ENCODE measurements at places on chromosomes 3 and 15.
A peak's percentile ranks its signal among the peaks of the same experiment; 100 is the strongest.

DNA sequence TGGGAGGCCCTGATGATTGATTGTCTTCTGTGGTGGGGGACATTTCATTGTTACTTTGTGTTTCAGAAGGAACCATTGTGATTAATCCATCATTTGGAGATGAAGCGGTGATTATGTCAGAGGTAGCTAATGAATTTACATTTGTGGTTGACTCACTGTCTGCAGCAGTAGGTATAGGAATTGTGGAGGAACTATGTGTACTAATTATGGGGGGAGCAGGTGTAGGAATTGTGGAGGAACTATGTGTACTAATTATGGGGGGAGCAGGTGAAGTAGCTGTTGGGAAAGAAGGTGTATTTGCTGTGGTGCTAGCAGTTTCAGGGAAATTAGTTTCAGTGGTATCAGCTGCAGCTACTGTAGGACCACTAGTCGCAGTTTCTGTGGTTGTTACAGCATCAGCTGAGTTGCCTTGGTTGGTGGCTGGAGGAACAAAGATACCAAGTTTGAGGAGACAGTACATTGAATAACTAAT is 6.9 kb downstream of the MUC13 start:
- no peak for DNase-seq

GRCh38 chr3:32432045-32432710 is 40.5 kb downstream of the CMTM7 start:
- no peak for DNase-seq

- no peak for DNase-seq
Observed at GRCh38 chr3:156246961-156247725, 126.8 kb downstream of the KCNAB1 start.

DNA sequence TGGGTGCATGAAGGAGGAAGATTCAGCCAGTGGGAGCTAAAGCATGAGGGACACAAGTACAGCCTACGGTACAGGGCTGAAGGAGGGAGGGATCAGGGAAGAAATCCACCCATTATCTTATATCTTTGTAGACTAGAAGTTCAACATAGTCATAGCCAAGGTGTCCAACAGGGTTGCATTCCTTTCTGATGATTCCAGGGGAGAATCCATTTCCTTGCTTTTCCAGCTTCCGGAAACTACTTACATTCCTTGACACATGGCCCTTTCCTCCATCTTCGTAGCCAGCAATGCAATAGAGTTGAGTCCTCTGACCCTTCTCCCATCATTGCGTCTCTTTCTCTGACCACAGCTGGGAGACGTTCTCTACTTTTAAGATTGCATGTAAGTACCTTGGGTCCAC is 471.0 kb upstream of the SEMA6D start:
- no peak for DNase-seq

DNA sequence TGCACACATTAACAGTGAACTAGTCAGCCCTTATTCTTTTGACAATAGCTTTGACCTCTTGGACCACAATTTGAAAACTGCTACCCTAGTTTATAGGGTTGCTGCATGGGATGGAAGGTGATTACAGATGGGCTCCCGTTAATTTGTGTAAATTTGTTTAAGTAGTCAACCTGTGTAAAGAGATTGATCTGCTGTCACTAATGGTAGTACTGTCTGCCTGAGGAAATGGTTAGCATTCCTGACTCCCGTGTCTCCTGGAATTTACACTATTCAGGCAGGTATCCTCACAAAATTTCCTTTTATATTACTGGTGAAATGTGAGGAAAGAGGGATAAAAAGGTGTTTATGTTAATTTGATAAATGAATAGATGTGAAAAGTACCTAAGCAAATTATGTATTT is 15.3 kb upstream of the EBLN2 start:
- no peak for DNase-seq

- peak; percentile 56 for DNase-seq
Observed at GRCh38 chr3:10192953-10193691, 28.4 kb downstream of the IRAK2 start.

DNA sequence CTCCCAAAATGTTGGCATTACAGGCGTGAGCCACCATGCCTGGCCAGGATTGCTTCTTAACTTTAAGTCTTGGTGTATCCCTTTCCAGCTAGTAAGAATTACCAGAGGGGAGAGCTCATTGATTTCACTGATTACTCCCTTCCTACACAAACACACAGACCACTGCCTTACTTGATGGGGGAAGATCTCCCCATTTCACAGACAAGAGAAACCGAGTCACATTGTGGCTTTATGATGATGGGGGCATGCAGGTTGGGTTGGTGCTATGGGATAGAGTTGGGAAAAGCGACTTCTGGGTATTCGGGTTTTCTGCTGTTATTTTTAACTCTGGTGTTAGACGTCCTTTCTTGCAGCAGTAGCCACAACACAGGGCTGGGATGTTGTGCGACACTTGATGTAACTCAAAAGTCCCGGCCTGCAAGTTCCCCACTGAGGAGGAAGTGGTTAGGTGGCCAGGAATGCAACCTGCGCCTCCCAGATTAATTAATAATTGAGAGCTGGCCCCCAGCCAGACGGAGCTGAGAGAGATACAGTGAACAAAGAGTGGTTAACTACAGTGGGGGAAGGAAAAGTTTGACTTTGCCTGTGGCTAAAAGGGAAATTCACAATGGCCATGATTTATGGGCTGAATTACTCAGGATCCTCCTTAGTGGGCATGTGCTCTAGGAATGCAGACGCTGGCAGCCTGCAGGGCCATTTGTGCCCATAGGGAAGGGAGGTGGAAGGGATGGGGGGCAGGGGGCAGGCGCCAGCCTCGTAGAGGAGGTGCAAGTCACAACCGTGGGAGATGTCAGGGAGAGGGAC is 63.6 kb downstream of the SMAD6 start:
- DNase-seq = no peak

GRCh38 chr15:94887391-94887790 is 656.0 kb downstream of the MCTP2 start:
- DNase-seq = no peak

GRCh38 chr3:29649815-29650547 is 369.1 kb downstream of the RBMS3 start:
- no peak for DNase-seq

DNA sequence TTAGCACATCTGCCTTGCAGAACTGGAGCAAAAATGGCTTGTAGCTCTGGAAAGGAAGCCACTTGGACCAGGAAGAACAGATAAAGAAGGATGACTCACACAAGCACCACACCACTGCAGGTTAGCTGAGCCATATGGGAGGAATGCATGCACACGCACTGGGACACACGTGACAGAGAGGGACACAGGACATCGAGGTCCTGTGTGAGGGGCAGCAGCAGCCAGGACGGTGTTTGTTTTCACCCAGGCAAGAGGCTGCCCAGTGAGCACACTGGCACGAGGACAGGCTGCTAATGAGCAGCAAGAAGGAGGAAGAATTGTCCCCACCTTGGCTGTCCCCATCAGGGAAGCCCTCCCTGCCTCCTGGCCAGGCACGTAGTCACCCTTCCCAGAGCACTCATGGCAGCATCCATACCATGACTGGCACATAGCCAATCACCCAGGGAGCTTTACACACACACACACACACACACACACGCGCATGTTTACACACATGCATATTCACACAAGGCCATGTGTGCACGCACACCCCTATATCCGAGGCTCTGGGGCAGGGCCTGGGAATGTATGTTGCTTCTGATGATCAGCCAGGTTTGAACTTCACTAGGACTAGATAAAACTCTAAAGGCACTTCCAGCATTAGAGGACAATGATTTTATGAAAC is 24.0 kb upstream of the SPTBN5 start:
- DNase-seq = no peak

DNA sequence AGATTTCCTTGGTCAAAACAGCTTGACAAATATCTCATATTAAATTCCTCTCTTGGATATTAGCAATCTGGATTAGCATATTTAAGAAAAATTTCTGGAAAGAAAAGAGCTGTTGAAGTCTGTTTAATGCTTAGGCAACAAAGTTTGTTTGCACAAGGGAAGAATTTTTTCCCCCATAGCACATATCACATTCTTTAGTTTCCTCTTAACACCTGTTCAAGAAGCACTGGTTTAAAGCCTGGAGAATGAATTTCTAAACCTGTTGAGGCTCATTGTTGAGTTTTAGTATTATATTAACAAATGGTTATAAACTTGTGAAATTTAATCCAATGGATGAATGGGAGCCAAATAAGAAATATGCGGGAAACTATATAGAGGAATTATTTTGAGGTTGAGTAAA is 41.5 kb downstream of the NLGN1 start:
- no peak for DNase-seq

DNA sequence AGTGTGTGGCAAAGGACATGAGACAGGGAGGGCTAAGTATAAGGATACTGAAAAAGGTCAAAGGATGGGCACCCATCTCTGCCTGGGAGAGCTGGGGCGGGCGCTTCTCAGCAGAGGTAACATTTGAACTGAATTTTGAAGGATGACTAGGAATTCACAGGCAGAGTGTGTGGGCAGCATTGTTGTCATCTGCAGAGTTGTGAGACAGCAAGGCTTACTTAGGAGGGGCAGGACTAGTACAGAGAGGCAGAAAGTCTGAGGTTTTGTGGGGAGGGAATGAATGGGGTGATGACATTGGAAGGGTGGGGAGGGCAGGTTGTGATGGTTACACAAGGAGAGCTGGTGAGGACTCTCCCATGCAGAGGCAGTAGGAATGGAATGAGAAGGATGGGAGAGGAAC is 84.1 kb upstream of the PRR23C start:
- no peak for DNase-seq

DNA sequence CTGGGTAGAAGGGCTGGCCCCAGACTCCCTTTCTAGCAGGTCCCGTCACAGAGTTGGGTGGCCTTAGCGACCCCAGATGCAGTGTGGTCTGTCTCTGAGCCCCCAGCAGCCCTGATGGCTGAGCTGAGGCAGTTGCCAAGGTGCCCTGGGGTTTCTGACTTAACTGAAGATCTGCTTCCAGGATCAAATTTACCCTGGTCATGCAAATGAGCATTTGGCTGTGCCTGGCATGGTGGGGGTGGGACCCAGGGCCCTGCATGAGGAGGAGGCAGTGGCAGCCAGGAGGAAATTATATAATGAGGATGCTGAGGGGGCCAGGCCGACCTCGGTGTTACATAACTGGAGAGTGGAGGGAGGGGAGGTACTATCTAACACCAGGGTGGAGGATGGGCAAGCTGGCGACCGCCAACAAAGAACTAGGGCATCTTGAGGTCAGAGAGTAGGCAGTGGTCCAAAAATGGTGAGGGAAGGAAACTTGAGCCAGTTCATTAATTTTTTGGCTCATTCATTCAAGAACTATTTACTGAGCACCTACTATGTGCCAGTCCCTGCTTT is 16.4 kb downstream of the PLEKHO2 start:
- DNase-seq = no peak

DNA sequence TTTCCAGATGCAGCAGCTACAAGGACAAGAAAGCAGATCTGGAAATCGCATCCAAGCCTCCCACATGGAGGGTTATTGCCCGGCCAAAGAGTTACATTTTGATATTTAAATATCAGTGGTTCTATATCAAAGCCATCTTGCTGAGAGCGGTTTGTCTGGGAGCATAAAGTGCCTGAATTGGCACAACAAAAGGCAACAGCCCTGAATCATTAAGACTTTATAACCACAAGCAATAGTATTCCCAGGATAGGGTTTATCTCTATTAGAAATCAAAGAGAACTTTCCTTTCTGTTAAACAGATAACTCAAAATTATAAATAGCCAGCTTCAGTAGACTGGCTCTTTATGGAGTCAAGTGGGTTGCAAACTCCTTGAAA is 564.7 kb downstream of the ROBO1 start:
- no peak for DNase-seq

- no peak for DNase-seq
Observed at GRCh38 chr15:66193066-66193465, 60.5 kb downstream of the MEGF11 start.

GRCh38 chr15:80742081-80742480 is 37.1 kb upstream of the CEMIP start:
- DNase-seq = no peak

- no peak for DNase-seq
Observed at GRCh38 chr3:175304404-175304803, 445.3 kb downstream of the NAALADL2 start.

GRCh38 chr15:69280783-69281182 is 17.9 kb upstream of the PAQR5 start:
- DNase-seq = no peak

DNA sequence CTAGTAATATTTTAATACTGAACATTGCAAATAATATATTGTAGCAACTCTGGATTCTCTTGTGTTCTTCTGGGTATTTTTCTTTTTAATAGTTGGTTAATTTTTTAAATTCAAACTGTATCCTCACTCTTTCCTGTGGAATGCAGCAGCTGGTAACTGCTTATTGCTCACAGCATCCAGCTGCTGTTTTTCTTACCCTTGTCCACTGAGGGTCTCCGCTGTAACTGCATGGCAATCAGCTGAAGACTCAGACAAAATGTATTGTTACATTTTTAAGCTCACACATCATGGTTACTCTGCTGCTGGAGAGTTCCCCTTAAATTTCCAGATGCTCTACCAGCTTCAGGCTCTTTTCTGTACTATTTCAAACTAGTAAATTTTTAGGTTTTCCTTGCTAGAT is 227.6 kb downstream of the MBNL1 start:
- DNase-seq = no peak

- no peak for DNase-seq
Observed at GRCh38 chr3:186032321-186032720, 76.6 kb downstream of the ETV5 start.

DNA sequence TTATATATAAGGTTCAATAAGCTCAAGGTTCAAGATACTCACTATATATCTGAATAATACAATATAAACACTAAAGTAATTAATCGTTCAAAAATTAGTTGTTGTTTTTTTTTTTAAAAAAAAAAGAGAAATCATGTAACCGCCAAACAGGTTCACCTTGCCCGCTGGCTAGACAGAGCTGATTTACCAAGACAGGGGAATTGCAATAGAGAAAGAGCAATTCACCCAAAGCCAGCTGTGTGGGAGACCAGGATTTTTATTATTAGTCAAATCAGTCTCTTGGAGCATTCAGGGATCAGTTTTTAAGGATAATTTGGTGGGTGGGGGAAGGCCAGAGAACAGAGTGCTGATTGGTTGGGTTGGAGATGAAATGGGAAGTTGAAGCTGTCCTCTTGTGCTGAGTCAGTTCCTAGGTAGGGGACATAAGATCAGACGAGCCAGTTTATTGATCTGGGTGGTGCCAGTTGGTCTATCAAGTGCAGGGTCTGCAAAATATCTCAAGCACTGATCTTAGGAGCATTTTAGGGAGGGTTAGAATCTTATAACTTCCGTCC is 7.9 kb downstream of the HIGD1A start:
- no peak for DNase-seq

- DNase-seq = no peak
Observed at GRCh38 chr15:49032601-49033145, 13.6 kb downstream of the SECISBP2L start.

GRCh38 chr3:51977446-51978142 is 2.7 kb downstream of the ABHD14A start:
- DNase-seq = peak; percentile 48

GRCh38 chr3:132461544-132461943 is 44.2 kb downstream of the DNAJC13 start:
- no peak for DNase-seq
